ENCODE measurements at places on chromosomes 12 and 14. TPM values are rescaled to one million over a fixed set of nuclear protein-coding genes. Genes with fewer than 3 reads are reported as not detected.

MYH6 gene
- not detected for total RNA-seq

- no peaks in the 10 kb centered on the region for H3K4me1 ChIP-seq
- H3K27ac ChIP-seq = no peak overlapping the region
- no peaks in the 10 kb centered on the region for H3K36me3 ChIP-seq
- H3K4me3 ChIP-seq = no peak overlapping the region
- no peaks in the 10 kb centered on the region for H3K27me3 ChIP-seq
Measured at GRCh38 chr12:66739940-66740651, 61.2 kb upstream of the GRIP1 start.

- H3K36me3 ChIP-seq = no peaks in the 10 kb centered on the region
- no peak overlapping the region for H3K27ac ChIP-seq
- DNase-seq = no peak
- H3K4me1 ChIP-seq = no peaks in the 10 kb centered on the region
- no peak overlapping the region for H3K4me3 ChIP-seq
Measured at GRCh38 chr12:118959348-118959747, 22.0 kb upstream of the SRRM4 start.

GRCh38 chr12:51346581-51346980 lies at the start of gene CELA1:
TSS of gene CELA1 (minus strand) at chr12:51346679. CDS start at chr12:51346638, 41 bp downstream.
- H3K36me3 ChIP-seq = no peaks in the 10 kb centered on the region
- DNase-seq = no peak
- no peak within 1 kb of the TSS for H3K27ac ChIP-seq
- peaks cover 26% of the 10 kb centered on the region for H3K4me1 ChIP-seq
- no peaks in the 10 kb centered on the region for H3K27me3 ChIP-seq
- H3K4me3 ChIP-seq = no peak within 1 kb of the TSS

SERPINA12 gene
- total RNA-seq = not detected

DNA sequence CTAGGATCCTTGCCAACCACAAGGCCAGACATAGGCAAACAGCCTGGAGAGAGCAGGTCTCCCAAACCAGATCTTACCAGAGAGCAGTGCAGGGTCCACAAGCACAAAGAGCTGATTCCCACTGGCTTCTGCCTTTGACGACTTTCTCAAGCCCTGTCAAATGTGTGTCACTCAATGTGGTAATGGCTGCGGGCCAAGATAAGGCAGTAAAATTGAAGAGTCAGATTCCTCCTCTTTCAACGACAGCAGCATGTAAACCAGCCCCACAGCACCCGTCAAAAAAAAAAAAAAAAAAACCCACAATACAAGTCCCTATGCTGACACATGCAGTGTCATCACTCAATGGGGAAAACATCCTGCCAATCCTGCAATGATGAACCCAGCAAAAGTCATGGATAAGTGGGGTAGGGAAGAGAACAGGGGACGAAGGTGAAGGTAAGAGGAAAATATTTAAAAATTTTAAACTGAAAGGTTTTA lies at the start of gene STON2:
TSS of gene STON2 (minus strand) at position 123 of the 477 bp plus-strand sequence. CDS start 1,942 bp downstream, outside the sequence.
- H3K4me1 ChIP-seq = peaks cover 31% of the 10 kb centered on the region
- DNase-seq = peak; percentile 57
- H3K27me3 ChIP-seq = peaks cover 18% of the 10 kb centered on the region
- no peaks in the 10 kb centered on the region for H3K36me3 ChIP-seq
- H3K27ac ChIP-seq = peak within 1 kb of the TSS; percentile 90

GRCh38 chr12:3959799-3960560 lies 86.8 kb upstream of the PARP11 start:
- H3K4me1 ChIP-seq = no peaks in the 10 kb centered on the region
- no peak overlapping the region for H3K4me3 ChIP-seq
- no peak for DNase-seq

WNT1 gene
- not detected for total RNA-seq

DNA sequence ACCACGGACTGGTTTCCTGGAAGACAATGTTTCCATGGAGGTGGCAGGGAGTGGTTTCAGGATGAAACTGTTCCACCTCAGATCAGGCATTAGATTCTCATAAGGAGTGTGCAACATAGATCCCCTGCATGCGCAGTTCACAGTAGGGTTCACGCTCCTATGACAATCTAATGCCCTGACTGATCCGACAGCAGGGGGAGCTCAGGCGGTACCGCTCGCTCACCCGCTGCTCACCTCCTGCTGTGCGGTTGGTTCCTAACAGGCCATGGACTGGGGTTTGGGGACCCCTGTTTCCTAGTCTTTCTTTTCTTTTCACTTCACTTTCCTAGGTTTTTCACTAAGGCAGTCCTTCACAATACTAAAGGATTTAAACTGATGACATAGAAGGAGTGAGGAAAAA lies 39.6 kb downstream of the GUCY2C start:
- H3K27me3 ChIP-seq = no peaks in the 10 kb centered on the region
- no peak for DNase-seq
- H3K27ac ChIP-seq = no peak overlapping the region
- H3K36me3 ChIP-seq = no peaks in the 10 kb centered on the region

GRCh38 chr12:106673141-106673540 lies 90.3 kb downstream of the RFX4 start:
- DNase-seq = no peak
- H3K36me3 ChIP-seq = no peaks in the 10 kb centered on the region
- no peak overlapping the region for H3K27ac ChIP-seq
- no peaks in the 10 kb centered on the region for H3K4me1 ChIP-seq
- no peak overlapping the region for H3K4me3 ChIP-seq
- no peaks in the 10 kb centered on the region for H3K27me3 ChIP-seq

- H3K36me3 ChIP-seq = no peaks in the 10 kb centered on the region
- H3K4me1 ChIP-seq = no peaks in the 10 kb centered on the region
- H3K4me3 ChIP-seq = no peak overlapping the region
- H3K27ac ChIP-seq = no peak overlapping the region
Measured at GRCh38 chr12:117294189-117294603, 67.2 kb downstream of the NOS1 start.

DNA sequence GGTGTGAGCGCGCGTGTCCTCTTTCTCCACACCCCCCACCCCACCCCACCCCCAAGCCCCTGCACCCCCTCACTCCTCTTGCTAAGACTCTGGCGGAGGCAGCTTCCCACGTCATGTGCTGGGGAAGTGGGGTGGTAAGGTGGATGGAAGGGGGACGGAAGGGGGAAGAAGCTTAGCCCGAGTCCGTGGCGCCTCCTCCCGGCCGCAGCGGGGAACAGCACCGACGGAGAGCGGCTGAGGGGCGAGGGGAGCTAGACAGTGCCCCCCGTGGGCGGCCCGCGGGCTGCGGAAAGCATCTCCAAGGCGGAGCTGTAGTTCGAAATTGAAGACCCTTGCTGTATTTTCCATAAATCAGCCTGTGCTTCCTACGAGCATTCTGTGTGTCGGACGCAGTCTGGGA lies 588 bp upstream of the GRIN2B start:
- no peaks in the 10 kb centered on the region for H3K36me3 ChIP-seq
- peaks cover 14% of the 10 kb centered on the region for H3K27me3 ChIP-seq
- no peaks in the 10 kb centered on the region for H3K4me1 ChIP-seq
- no peak for DNase-seq
- no peak overlapping the region for H3K27ac ChIP-seq
- no peak overlapping the region for H3K4me3 ChIP-seq

SLCO1A2 gene
- total RNA-seq = not detected

GRCh38 chr12:130117701-130118100 lies 44.6 kb upstream of the FZD10 start:
- no peaks in the 10 kb centered on the region for H3K4me1 ChIP-seq
- H3K4me3 ChIP-seq = no peak overlapping the region
- H3K36me3 ChIP-seq = no peaks in the 10 kb centered on the region
- H3K27ac ChIP-seq = no peak overlapping the region
- DNase-seq = no peak

DNA sequence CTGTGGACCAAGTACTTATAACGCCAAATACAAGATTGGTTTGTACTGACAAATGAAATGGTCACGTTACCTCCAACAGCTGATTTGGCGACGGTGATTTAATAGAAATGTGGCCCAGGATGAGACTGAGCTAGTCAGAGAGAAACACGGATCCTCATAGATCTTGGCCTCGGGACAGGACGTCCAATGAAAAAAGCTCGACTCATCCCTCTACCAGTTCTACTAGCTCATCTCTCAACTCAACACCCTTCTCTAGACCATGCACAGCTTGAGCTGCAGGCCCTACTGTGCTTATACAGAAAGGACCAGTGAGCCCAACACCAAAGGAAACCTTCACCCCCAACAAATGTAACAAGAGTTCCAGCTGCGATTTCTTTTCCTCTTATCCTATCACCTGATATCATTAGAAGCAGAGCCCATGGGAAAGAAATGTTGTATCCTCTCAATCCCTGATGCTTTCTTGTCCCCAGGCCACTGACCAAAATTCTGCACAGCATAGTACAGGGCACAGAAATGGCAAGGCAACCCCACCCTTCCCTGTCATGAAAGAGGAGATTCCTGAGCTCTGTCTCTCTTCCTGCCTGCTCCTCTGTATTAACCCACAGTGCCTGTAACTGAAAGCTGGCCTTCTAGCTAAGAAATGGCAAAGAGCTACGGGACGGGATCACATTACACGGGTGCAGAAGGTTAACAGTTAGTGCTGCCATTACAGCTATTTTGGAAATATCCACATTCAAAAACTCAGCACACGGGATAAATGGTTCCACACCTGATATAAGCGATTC lies 39.2 kb downstream of the DICER1 start:
- peaks cover 32% of the 10 kb centered on the region for H3K36me3 ChIP-seq
- no peak overlapping the region for H3K4me3 ChIP-seq
- H3K27ac ChIP-seq = no peak overlapping the region
- no peak for DNase-seq

- H3K4me3 ChIP-seq = no peak overlapping the region
- no peak overlapping the region for H3K27ac ChIP-seq
- no peaks in the 10 kb centered on the region for H3K36me3 ChIP-seq
- H3K27me3 ChIP-seq = no peaks in the 10 kb centered on the region
Measured at GRCh38 chr12:116346741-116347140, 69.2 kb upstream of the MED13L start.

DDIT3 gene
- 136 TPM for total RNA-seq

SRRM4 gene
- total RNA-seq = not detected

GRCh38 chr12:56781726-56782125 lies 18.6 kb downstream of the HSD17B6 start:
- DNase-seq = peak; percentile 87
- H3K4me1 ChIP-seq = peaks cover 3% of the 10 kb centered on the region
- no peak overlapping the region for H3K4me3 ChIP-seq
- no peaks in the 10 kb centered on the region for H3K36me3 ChIP-seq
- no peak overlapping the region for H3K27ac ChIP-seq

DNA sequence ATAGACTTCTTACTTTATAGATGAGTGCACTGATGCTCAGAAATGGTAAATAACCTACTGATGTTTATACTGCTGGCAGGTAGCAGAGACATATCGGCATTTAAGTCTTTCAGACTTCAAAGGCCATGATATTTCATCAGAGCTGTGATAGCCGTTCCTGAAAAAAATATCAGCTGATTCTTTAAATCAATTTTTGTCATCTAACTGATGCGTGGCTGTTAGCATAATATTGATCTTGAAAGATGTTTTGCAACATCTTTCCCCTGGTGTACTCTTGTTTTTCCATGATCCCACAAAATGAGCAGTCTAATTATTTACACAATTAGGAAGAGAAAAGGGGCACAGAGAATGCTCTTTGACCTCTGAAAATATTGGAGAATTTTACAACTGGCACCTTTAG lies 1.6 kb upstream of the SLCO1B1 start:
- no peaks in the 10 kb centered on the region for H3K27me3 ChIP-seq
- H3K36me3 ChIP-seq = no peaks in the 10 kb centered on the region
- no peak for DNase-seq
- H3K4me3 ChIP-seq = no peak overlapping the region
- no peaks in the 10 kb centered on the region for H3K4me1 ChIP-seq

GRCh38 chr14:104361101-104361591 lies 218.4 kb upstream of the C14orf180 start:
- H3K27ac ChIP-seq = no peak overlapping the region
- no peaks in the 10 kb centered on the region for H3K4me1 ChIP-seq
- DNase-seq = no peak
- H3K4me3 ChIP-seq = no peak overlapping the region
- H3K27me3 ChIP-seq = no peaks in the 10 kb centered on the region

PLEKHG7 gene
- total RNA-seq = not detected

DNA sequence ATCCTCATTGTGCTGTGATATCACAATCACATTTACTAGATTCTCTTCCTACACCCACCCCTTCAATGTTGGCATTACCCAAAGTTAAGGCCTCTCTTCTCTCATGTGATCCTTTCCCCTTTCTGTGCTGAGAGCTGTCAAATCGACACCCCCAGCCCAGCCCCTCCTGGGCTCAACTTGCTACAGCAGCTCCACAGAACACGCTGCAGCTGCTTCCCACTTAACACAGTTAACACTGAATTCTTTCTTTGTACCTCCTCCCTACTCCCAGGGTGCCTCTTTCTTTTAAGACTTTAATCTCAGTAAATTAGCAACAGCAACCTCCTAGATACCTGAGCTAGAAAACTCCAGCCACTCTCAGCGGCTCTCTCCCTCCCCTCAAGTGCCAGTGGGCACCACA lies 17.8 kb downstream of the SPTB start:
- no peaks in the 10 kb centered on the region for H3K4me1 ChIP-seq
- no peak overlapping the region for H3K27ac ChIP-seq
- H3K4me3 ChIP-seq = no peak overlapping the region
- peaks cover 62% of the 10 kb centered on the region for H3K27me3 ChIP-seq
- DNase-seq = no peak
- no peaks in the 10 kb centered on the region for H3K36me3 ChIP-seq

DNA sequence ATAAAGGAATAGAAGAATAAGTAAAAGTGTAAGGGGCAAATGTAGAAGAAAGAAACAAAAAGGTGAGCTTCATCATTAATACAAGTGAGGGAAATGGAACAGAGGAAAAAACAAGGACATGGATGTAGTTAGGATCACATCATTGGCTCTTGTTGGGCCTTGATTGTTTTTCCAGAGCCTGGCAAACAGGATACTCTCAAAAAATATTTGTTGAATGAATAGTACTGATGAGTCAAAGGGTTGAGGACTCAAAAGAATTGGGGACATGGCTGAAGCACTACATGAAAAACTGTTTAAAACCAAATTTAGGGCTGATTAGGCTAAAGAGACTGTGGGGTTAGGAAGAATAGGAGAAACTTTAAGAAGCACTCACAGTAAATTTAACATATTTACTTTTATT lies 11.4 kb upstream of the SRP54 start:
- no peak for DNase-seq
- peaks cover 11% of the 10 kb centered on the region for H3K4me1 ChIP-seq
- H3K27me3 ChIP-seq = no peaks in the 10 kb centered on the region
- H3K36me3 ChIP-seq = no peaks in the 10 kb centered on the region
- H3K27ac ChIP-seq = peak overlapping the region; percentile 27
- H3K4me3 ChIP-seq = no peak overlapping the region

DNA sequence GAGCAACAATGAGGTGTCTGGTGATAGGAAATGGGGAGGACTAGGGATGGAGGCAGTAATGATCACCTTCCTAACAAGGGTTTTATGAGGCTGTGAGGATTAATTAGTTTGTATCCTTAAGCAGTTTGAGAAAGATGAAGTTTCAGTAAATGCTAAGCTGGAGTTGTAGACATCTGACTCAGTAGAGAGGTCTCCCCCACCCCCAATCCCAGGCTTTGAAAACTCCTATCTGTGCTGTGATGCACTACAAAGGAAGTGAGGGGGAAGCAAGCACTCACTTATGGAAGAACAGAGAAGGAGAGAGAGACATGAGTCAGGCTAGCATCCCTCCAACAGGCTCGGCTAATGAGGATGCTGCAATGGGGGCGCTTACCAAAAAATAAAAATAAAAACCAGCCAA lies 5.5 kb upstream of the BCL11B start:
- no peak overlapping the region for H3K4me3 ChIP-seq
- no peak overlapping the region for H3K27ac ChIP-seq
- peaks cover 3% of the 10 kb centered on the region for H3K4me1 ChIP-seq
- no peaks in the 10 kb centered on the region for H3K36me3 ChIP-seq
- peaks cover 35% of the 10 kb centered on the region for H3K27me3 ChIP-seq

TCL1B gene
- not detected for total RNA-seq

- no peak overlapping the region for H3K4me3 ChIP-seq
- no peaks in the 10 kb centered on the region for H3K36me3 ChIP-seq
- H3K4me1 ChIP-seq = peaks cover 20% of the 10 kb centered on the region
- DNase-seq = peak; percentile 30
- H3K27me3 ChIP-seq = no peaks in the 10 kb centered on the region
- peak overlapping the region; percentile 62 for H3K27ac ChIP-seq
Measured at GRCh38 chr12:95318071-95318545, 100.5 kb downstream of the VEZT start.

HCAR1 gene
- total RNA-seq = 1.1 TPM

Measured in osteoblast (primary cell).